ENCODE measurements at places on chromosomes 5 and 9. TPM values are rescaled to one million over a fixed set of nuclear protein-coding genes. Genes with fewer than 3 reads are reported as not detected.

Gene NEUROG1
- not detected for total RNA-seq

Gene FAM151B
- total RNA-seq, result 2.5 TPM

Gene NPR3
- total RNA-seq, result 86.9 TPM

Gene C9orf153
- total RNA-seq, result 2.7 TPM

Gene PTGR1
- total RNA-seq, result 61.0 TPM

Gene SMIM32
- total RNA-seq, result 0.48 TPM

Gene PIP5K1B
- 28.2 TPM for total RNA-seq

Gene GABRP
- 1.5 TPM for total RNA-seq

Gene GABRA6
- not detected for total RNA-seq

Gene TLR4
- 19.0 TPM for total RNA-seq

Gene SPAAR
- 3.7 TPM for total RNA-seq

Gene NADK2
- total RNA-seq, result 23.4 TPM

Gene PLCXD3
- 0.43 TPM for total RNA-seq

Gene RFESD
- 6.4 TPM for total RNA-seq

Gene ADAMTSL1
- total RNA-seq, result 2.2 TPM

Gene VCAN
- 189 TPM for total RNA-seq

Gene WDR38
- 28.9 TPM for total RNA-seq

Gene CCDC192
- 0.40 TPM for total RNA-seq

Gene IFNB1
- total RNA-seq, result not detected

Gene PCDHGB4
- total RNA-seq, result 6.9 TPM

Gene ZNF169
- 8.7 TPM for total RNA-seq

Gene DOCK2
- total RNA-seq, result 66.6 TPM

Gene PRDM9
- total RNA-seq, result not detected

Gene PDE6A
- not detected for total RNA-seq

Gene LEAP2
- total RNA-seq, result 3.1 TPM

Gene ARL15
- 66.2 TPM for total RNA-seq

Gene LIFR
- total RNA-seq, result 345 TPM

Gene BAAT
- total RNA-seq, result 0.37 TPM

Gene RNF183
- 0.25 TPM for total RNA-seq

Gene STING1
- 144 TPM for total RNA-seq

Gene KIAA1958
- total RNA-seq, result 11.6 TPM

Gene PAEP
- 0.37 TPM for total RNA-seq

Gene SYNPO
- 10.3 TPM for total RNA-seq

Gene ZBTB43
- 23.3 TPM for total RNA-seq

Gene FANCC
- total RNA-seq, result 12.4 TPM

Gene CDC37L1
- total RNA-seq, result 30.7 TPM

All from lung (tissue), 17 donors.